ENCODE measurements at places on chromosomes 7 and 10.

DNA sequence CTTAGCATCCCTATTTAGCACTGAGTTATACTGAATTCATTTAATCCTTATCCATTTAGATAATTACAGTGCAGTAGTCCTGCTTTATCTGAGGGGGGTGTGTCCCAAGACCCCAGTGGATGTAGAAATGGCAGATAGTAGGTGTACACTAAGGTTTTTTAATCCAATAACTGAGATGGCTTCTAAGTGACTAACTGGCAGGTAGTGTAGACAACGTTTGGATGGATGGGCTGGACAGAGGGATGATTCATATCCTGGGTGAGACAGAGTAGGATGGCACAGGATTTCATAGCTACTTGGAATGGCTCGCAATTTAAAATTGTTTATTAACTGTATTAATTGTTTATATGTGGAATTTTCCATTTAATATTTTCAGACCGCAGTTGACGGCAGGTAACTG, 295.6 kb downstream of the CCDC3 start:
- DNase-seq, result no peak

GRCh38 chr10:123552760-123553554, 113.2 kb upstream of the GPR26 start:
- DNase-seq, result peak; percentile 71

GRCh38 chr7:88477976-88478375, 171.3 kb upstream of the STEAP4 start:
- no peak for DNase-seq

GRCh38 chr7:250523-250922, 39.4 kb upstream of the FOXL3 start:
- DNase-seq, result no peak

GRCh38 chr7:97006055-97006815, 882 bp downstream of the DLX6 start:
- DNase-seq, result peak; percentile 71

- no peak for DNase-seq
Measured at GRCh38 chr10:112698818-112699164, 251.3 kb upstream of the TCF7L2 start.
